KG1 (cell line): ENCODE measurements at places on chromosomes 2 and 18.
A peak's percentile ranks its signal among the peaks of the same experiment; 100 is the strongest.

GRCh38 chr18:5983488-5983887 is 88.2 kb upstream of the TMEM200C start:
- no peak for DNase-seq

- no peak for DNase-seq
Measured at GRCh38 chr2:234251326-234252271, 201.1 kb downstream of the SPP2 start.

DNA sequence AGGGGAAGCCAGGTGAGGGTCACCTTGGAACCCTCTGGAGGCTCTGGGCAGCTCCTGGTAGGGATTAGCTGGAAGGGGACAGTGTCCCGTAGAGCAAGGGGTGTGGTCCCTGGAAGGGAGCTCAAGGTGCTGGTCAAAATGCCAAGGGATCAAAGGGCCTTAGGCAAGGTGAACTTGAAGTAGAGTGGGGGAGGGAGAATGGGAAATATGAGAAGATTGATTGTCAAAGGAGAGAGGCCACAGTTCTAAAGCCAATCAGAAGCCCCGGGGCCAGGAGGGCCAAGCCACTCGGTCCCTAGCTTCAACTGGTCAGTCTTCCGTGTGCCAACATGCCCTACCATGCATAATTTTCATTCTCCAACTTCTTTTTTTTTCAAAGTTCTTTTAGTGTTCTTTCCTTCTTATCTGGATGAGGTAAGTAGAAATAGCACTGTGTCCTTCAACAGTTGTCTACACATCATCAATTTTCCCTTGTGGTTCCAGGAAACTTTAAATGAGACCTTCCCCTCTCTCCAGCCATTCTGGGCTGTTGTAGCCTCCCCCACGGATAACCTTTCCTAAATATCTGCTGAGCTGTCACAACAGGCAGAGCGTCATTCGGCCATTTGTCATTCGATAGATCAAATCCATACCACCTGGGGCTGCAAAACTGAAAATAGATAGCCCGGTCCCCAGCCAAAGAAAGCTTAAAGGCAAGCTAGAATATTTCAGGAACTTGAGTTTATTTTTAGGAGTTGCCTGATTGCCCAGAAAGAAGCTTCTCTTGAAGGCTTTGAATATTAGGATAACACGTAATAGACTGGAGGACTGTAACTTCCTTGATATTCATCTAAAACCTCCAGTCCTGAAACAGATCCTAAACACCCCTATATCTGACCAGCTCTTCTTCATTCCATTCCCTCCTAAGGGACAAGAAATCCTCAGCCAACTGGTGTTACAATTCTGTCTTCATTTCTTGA is 83.3 kb downstream of the ALPK2 start:
- DNase-seq: no peak

GRCh38 chr2:39334529-39334928 is 90.8 kb upstream of the CDKL4 start:
- no peak for DNase-seq

DNA sequence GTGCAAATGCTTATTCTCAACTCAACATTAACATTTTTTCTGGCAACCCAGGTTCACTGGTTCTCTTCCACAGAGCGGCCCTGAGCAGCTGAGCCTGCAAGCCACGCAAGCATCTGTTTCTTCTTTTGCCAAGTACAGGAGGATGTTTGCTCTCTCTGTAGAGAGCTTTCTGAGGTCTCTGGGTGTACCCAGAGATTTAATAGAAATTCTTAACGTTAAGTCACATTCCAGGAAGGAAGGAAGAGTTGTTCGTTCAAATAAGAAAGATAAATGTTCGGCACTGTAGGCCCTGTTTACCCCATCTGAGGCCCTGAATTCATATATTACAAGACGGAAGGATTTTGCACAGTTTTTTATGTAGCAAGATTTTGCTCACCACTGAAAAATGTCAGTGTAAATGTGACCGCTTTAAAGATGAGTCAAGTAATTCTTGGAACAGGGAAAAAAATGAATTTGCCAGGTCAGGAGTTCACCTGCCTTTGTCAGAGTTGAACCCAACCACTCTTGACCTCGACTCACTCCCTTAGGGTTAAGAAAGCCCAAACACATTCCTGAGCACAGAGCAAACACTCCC is 30.1 kb downstream of the KCTD18 start:
- peak; percentile 59 for DNase-seq

GRCh38 chr2:43233218-43234212 is 7.1 kb upstream of the ZFP36L2 start:
- DNase-seq: no peak

GRCh38 chr18:44626807-44627206 is 53.9 kb upstream of the SETBP1 start:
- no peak for DNase-seq

DNA sequence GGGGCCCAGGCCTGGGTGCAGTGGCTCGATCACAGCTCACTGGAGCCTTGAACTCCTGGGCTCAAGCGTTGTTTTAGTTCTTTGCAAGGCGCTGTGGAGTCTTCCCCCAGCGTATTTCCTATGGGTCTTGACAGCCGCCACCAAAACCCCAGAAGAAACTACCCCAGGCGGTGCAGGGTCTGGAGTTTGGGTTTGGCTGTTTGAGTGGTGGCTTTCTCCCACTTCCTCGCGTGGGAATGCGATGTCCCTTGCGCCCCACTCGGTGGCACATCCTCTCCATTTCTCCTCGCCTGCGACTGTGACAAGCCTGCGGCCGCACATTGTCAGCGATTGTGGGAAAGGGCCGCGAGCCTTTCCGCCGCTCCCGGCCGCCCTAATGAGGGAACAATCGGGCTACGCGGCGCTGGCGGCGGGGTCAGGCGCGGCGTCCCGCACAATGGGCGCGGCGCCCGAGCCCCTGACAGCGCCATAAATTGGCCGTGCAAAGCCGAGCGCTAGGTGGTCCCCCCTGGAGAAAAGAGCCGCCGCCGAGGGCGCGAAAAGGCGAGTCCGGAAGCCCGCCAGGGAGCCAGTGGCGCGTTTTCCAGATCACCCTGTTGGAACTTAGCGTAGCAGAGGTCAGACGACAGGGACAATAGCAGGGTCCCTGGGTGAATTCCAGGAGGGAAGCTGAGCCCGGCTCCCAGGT is 194.9 kb upstream of the POU3F3 start:
- DNase-seq: no peak

GRCh38 chr2:203167751-203168150 is 71.1 kb upstream of the CYP20A1 start:
- DNase-seq: no peak

DNA sequence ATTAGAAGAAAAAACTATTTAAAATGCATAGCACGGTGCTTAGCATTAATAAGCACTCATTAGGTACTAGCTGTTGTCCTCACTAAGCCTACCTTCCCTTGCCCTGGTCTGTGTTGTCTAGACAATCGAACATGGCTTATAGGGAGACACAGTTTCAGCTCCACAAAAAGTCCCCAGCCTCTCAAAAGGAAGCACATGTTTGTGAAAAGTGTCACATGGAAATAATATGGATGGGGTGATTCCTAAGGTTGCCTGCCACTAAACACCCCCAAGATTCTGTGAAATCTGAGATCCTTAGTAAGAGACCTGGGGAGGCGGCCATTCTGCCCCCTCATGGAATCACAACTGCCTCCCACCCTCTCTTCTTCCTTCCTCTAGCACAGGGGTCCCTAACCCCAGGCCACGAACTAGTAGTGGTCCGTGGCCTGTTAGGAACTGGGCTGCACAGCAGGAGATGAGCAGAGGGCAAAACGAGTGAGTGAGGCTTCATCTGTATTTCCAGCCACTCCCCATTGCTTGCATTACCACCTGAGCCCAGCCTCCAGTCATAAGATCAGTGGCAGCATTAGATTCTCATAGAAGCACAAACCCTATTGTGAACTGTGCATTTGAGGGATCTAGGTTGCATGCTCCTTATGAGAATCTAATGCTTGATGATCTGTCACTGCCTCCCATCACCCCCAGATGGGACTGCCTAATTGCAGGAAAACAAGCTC is 59.6 kb upstream of the NDUFV2 start:
- no peak for DNase-seq

DNA sequence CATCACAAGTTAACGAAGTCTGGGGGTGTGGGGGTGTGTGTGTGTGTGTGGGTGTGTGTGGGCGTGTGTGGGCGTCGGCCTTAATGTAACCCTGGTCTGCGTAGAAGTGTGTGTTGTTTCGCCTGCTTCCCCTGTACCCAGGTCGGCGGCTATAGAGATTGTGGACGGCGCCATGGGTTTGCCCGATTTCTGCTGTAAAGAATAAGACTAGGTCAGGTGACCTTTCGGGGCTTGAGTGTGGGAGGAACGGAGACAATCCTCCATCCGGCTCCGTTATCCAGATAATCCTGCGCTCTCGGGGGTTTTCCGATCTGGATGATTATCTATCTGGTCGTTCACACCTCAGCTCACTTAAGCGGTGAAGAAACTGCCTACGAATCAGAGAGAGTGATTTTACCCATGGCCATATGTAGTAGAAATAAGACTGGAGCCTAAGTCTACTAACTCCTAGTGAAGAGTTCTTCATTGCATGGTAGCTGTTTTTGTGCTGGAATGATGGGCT is 543 bp downstream of the HADHB start:
- no peak for DNase-seq

DNA sequence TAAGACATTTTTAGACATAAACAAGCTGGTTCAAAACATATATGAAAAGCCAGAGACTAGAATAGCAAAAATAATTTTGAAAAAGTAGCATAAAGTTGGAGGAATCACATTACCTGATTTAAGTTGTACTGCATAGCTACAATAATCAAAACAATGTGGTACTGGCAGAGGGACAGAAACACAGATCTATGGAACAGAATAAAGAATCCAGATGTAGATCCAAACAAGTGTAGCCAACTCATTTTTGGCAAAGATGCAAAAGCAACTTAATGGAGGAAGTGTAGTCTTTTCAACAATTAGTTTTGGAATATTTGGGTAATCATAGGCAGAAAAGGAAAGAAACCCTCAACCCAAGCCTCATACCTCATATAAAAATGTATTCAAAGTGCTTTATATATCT is 278.7 kb upstream of the ZNF521 start:
- DNase-seq: no peak

GRCh38 chr2:86825036-86825692 is 34.5 kb upstream of the CD8A start:
- DNase-seq: no peak

- DNase-seq: no peak
Measured at GRCh38 chr2:109562421-109562820, 51.3 kb downstream of the SEPTIN10 start.

DNA sequence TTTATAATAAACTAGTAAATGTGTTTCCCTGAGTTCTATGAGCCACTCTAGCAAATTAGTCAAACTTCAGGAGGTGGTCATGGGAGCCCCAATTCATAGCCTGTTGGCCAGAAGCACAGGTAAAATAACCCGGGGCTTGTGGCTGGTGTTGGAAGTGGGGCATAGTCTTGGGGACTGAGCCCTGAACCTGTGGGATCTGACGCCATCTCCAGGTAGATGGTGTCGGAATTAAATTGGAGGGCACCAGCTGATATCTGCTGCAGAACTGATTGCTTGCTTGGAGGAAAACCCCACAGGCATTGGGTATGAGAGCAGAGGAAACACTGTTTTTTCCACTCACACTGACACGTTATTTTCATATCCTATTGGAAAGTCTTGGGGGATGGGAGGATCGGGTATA is 14.1 kb downstream of the NMS start:
- DNase-seq: no peak

DNA sequence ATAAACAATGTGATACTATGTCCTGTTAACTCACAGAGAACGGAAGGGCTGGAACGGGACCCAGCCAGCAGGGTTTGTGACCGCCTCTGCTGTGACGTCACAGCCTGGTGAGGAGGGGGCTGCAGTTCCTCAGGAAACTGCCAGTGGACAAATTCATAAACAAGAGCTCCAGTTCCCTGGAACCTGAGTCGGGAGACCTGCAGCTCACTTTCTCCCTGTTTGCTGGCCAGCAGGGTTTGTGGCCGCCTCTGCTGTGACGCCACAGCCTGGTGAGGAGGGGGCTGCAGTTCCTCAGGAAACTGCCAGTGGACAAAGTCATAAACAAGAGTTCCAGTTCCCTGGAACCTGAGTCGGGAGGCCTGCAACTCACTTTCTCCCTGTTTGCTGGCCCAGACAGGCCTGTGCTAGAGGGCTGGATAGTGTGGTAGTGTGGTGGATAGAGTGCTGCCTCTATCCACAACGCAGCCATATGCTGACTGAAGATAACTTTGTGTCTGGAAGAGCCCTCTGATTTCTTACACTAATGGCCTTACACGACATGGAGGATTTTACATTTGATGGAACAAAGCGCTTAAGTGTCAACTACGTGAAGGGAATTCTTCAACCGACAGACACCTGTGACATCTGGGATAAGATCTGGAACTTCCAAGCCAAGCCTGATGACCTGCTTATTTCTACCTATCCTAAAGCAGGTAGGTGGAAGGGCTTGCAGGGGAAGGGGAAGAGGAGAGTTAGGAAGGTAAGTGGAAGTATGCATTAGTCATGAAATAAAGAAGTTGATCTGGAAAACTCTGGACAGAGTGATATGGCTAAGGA is at the start of gene SULT1C4:
TSS of gene SULT1C4 (plus strand) at position 140 of the 816 bp plus-strand sequence. CDS start at position 524, 384 bp downstream.
- DNase-seq: no peak

- DNase-seq: no peak
Measured at GRCh38 chr2:182359990-182360662, 66.7 kb downstream of the PDE1A start.

DNA sequence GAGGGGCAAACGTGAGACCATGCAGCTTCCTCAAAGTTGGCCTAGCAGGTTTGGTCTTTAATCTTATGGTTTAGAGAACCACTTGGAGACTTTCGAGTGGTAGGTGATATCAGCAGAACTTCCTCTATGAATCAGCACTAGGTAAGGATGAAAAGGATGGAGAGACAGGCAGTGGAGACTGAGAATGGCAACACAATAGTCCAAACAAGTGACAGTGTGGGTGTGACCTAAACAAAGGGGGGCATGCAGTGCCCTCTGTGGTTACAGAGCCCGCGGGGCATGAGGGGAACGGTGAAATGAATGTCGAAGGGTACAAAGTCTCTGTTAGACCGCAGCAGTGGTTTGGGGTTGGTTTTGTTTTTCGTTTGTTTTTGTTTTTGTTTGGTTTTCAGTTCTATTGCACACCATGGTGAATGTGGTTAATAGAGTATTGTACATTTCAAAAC is 143.9 kb downstream of the L3MBTL4 start:
- no peak for DNase-seq
